AML-193 (cell line): ENCODE measurements at places on chromosomes 2 and 18.

- no peak for DNase-seq
Measured at GRCh38 chr18:74299746-74300145, 8.0 kb upstream of the CYB5A start.

DNA sequence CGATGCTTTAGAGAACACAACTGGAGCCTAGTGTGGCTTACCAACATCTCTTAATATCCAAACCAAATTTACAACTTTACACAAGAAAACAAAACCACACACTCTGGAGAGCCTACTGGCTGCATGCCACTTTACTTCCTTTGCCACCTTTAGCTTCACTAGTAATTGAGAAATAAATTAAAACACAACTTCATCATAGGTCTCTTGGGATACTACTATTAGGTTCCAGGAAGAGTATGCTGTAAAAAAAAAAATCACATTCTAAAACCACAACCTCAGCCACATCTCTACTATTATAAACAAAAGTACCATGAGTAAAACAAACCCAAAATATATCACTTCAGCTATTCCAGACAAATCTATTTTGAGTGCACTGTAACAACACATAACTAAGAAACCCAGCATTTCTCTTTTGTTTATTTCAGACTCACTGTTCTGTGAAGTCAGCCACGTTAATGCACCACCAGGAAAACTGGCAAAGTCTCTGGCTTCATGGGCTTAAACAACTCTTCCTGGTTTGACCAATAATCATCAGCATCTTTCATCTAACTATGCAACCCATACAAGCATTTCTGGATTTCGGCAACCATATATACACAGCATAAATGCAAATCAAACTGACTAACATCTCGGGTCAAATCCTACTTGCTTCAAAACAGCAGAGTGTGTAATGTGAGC is 59.1 kb downstream of the REV1 start:
- no peak for DNase-seq

DNA sequence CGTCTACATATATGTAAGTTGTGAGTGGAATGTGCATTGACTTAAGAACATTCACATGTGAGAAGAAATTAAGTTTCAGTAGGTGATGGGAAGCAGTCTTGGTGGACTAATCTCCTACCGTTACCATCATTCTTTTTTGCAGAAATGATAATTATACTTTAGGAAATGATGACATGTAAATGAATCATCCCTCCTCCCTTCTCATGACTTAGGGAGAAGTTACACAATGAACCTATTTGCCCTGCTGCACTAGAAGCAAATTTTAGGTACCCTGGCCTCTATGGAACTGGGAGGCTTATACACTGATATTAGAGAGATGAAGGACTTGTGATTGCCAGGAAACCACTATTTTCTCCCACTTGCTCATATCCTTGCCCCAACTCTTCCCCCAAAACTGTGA is 214.2 kb downstream of the CALCRL start:
- DNase-seq = no peak

DNA sequence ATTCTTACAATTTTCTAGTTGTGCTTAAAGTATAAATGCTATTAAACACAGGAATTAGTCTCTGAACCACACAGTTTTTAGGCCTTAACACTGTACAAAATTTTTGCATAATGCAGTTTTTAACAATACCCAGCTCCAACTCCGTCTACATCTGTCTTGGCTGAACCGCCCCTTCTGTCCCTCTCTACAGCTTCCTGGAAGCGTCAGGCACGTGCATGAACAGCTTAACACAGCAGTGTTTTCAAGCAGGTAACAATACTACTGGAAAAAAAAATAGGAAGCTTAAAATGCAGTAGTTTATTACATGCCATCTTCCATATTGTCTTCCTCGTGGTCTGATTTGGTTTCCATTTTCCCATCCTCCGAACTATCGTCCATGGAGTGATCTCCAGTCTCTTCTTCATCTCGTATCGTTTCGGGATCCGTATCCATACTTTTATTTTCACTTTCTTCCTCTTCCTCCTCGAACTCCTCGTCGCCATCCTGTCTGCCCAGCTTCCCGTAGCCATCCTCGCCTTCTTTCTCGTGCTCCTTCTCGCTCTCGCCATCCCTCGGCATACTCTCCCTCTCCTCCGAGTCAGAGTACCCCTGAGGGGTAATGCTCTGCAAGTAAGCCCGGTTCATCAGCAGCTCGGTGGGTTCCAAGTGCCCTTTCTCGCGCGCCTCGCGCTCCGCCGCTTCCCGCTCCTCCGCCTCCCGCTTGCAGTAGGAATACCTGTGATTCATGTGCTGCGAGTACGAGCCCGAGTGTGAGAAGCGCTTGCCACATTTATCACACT is 130.6 kb downstream of the ZEB2 start:
- DNase-seq = no peak

- DNase-seq = no peak
Measured at GRCh38 chr2:17303054-17303453, 215.2 kb downstream of the RAD51AP2 start.

GRCh38 chr2:173299764-173300163 is 54.9 kb upstream of the CDCA7 start:
- no peak for DNase-seq

DNA sequence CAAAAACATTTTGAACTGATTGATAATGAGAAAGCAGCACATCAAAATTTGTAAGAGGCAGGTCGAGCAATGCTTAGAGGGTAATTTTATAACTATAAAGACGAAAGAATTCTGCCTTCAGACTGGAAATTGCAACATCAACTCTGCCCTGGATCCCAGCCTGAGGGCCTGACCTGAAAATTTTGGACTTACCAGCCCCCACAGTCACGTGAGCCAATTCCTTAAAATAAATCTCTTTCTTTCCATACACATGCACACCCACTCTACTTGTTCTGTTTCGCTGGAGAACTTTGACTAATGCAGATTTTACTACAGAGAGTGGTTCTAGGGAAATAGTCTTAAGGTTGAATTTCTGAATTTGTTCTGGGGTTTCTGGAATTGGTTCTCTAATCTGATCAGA is 14.6 kb upstream of the ACOXL start:
- DNase-seq = no peak

GRCh38 chr2:9735335-9735734 is 104.5 kb upstream of the YWHAQ start:
- DNase-seq = no peak

GRCh38 chr2:224723586-224724217 is 7.5 kb upstream of the CCDC195 start:
- DNase-seq = no peak

DNA sequence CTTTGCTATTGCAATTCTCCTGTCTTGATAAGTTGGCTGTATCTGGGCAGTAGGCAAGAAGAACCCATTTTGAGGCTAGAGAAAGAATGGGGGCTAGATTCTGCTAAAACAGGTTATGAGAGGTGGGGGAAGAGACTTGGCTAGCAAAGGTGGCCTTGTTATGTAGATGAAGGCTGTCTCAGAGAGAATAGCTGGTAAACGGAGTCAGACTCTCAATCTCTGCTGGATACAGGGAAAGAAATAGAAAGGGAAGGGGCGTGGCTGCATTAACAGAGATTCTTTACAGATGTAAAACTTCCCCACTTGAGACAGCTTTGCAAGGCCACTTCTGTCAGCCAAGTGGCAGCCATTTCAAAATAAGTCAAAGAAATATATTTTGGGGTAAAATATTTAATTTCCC is 38.1 kb upstream of the ARHGAP25 start:
- no peak for DNase-seq

- DNase-seq = no peak
Measured at GRCh38 chr2:11368059-11368572, 23.7 kb upstream of the ROCK2 start.

DNA sequence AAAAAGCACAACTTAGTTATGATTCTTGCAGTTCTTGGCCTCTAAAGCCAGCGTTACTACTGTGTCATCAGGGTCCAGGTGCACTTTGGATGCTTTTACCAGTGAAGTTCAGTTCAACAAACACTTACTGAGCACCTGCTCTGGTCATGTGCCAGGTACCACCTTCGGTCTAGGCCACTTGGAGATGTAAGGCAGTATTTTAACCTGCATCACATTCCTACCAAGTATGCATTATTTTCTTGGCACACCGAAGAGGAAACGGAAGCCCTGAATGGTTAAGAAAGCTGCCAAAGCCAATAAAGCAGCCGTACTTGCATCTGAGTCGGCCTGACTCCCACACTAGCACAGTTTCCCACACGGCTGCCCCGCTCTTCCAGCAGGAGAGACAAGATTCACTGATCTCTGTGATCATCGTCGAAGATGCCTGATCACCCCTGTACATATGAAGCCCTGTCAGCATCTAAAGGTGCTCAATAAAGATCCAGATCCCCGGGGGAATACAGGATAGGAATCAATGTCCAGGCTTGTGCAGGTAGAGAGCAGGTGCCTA is 427.1 kb downstream of the EIPR1 start:
- DNase-seq = no peak
